ENCODE measurements at places on chromosomes 2 and 18.

DNA sequence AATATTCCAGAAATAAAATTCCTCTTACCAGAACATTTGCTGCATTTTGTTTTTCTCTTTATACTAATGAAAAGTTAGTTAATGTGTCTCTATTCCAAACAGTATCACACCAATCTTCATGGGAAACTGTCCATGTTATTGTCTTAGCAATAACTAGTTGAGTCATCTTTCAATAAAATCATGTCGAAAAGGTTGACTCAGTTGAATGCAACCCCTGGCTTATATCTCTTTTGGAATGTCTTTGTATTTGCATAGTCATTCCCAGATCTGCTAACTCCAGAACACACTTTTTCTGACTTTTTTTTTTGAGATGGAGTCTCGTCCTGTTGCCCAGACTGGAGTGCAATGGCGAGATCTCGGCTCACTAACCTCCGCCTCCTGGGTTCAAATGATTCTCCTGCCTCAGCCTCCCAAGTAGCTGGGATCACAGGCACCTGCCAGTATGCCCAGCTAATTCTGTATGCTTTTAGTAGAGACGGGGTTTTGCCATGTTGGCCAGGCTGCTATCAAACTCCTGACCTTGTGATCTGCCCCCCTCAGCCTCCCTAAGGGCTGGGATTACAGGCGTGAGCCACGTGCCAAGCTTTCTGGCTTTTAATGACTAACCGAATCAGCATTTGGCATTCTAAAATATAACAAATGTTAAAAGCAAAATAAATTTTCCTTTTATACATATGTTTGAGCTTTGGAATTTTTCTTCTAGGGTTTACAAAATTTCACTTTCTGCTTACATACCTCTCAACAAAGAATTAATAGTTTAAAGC lies 133.2 kb upstream of the GULP1 start:
- peak; percentile 64 for DNase-seq

DNA sequence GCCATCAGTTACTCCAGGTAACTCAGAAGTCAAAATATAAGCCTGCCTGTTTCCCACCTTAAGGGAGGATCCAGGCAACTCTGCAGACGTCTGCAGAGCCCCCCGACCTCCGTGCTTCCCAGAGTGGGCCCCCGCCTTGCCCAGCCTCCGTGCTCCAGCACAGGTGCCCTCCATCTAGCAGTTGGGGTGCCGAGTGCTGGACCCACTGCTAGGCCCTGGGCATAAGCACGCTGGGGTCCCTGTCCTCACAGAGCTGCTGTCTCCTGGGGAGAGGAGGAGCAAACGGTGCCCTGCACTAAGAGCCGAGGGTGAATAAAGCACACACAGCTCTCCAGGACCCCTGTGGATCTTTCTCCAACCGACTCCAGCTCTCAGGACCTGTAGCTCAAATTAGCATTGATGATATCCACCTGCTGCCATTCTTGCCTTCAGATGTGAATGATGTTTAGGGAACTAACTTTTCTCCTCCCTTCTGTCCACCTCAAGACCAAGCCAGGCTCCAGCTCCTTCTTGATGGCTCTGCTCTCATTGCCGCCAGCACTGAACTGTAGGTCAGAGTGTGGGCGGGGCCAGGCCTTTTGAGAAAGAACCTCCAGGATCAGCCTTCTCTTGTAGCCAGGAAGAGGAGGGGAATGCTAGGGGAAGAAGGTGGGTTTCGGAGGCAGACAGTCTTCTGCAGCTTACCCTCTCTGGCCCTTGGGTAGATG lies 121.2 kb downstream of the SMAD7 start:
- DNase-seq = no peak

GRCh38 chr2:60311524-60311923 lies 241.9 kb downstream of the BCL11A start:
- DNase-seq = no peak

DNA sequence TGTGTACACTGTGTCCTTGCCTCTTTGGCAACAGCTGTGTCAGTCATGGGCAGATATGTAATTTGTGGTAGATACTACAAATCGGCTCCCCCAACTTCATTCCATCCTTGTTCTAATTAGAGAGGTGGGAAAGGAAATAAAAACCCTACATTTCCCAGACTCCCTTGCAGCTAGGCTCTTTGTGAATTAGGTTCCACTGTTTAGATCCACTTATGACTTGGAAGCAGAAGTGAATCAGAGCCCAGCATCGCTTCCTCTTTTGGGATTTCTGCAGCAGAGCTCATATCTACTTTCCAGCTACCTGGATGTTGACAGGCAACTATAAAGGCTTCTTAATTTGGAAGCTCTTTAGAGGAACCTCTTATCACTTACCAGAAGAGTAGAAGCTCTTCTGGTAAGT lies 34.1 kb upstream of the NARS1 start:
- DNase-seq = no peak

DNA sequence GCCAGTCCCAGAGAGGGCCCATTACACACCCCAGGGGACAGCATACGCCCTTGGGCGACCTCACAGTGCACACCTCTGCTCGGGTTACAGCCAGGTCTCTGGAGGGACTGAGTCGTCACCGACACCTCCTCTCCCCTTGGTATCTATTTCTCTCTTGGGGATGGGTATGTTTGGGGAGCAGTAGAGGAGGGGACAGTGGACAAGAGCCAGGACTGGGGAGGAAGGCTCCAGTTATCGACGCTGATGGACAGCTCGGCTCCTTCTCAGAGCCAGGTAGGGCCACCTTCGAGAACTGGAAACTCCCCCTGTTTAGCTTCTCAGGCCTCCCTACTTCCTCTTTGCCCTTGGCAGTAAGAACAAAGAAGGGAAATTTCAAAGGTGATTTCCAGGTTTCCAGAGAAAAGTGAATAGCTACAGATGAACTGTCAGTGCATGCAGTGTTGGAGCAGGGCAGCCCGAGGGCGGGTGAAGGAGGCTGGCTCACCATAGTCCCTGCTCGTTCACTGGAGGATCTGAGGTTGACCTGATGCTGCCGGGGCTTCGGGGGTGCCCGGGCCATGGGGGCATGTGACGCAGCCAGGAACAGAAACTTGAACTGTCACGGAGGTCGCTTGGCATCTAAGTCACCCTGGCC lies 4.4 kb upstream of the SEMA4C start:
- DNase-seq = no peak

DNA sequence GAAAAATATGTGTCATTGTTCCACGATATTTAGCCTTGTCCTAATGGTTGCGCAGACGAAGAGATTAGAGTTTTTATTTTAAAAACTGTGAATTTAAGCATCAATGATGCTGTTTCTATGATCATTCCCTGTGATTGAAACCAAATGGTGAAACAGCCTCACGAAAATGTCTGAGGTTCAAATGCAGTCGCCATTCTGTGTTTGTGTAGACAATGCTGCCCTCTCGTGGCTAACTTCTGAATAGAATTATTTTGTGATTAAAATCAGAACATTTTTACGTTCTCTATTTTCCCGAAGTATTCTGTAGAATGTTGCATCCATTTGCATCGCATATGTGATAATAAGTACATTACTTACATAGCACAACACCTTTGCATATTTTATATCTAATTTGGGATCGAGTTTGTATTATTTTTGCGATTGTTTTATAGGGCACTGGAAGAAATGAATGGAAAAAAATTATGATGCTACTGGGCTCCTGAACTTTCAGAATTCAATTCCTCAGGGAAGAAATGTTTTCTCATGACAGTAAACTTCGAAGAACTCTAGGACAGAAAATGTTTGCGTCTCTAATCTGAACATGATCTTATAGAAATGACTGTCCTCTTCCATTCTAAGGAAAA lies 54.8 kb upstream of the CREB1 start:
- DNase-seq = peak; percentile 52

DNA sequence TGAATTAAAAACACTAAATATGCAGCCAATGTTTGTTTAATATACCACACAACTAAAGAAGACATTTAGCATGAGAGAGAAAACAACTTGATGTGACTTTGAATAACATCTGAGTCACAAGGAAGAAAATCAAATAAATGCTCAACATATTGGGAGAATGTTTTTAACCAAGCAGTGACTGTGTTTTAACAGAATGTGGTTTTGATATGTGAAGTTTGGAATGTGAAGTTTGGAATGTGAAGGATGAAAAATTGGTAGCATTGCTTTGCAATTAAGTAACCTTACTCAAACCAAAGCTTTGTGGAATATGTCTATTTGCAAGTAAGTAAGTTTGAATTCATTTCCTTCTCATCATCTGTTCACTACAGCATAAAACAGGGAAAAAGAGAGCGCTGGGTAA lies 128.2 kb upstream of the DNAJC10 start:
- peak; percentile 87 for DNase-seq

- DNase-seq = no peak
These were observed 16.6 kb upstream of the DNMT3A start for GRCh38 chr2:25358249-25358815.

GRCh38 chr2:30315391-30316063 lies 84.2 kb downstream of the LBH start:
- DNase-seq = peak; percentile 12

DNA sequence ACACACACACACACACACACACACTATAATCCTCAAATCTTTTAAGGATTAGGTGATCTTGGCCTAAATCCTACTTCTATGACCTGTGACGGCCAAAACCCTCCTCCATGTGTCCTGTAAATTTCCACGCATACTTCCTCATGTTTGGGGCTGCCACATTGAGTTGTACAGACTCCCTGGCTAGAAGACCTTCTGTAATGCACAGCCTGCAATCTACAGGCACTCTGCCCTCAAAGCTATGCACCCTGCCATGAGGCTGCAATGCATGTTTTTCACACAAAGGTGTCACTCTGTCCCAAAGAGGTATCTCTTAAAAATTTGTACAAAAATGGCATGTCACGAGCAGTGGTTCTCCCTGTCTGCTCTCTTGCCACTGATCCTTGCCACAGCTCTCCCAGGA lies 26.4 kb upstream of the B4GALT6 start:
- peak; percentile 8 for DNase-seq

DNA sequence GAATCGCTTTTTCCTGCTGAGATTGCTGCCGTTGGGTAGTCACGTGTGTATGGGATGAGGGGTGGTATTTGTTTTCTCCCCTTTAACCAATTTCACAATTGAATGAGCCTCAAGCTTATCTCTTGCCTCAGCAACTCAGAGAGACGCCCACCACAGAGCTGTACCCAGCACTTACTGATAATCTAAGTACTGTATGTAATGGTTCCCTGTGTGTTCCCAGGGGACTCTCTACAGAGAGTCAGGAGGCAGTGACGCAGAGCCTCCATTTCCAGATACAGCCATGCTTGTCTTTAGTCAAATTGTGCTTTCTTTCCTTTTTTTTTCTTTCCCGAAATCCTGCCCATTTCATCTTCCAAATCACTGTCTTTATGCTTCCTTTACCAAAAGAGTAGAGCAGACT lies 1102.1 kb upstream of the KLHL29 start:
- no peak for DNase-seq

GRCh38 chr18:435940-436339 lies 64.6 kb downstream of the COLEC12 start:
- DNase-seq = peak; percentile 49

DNA sequence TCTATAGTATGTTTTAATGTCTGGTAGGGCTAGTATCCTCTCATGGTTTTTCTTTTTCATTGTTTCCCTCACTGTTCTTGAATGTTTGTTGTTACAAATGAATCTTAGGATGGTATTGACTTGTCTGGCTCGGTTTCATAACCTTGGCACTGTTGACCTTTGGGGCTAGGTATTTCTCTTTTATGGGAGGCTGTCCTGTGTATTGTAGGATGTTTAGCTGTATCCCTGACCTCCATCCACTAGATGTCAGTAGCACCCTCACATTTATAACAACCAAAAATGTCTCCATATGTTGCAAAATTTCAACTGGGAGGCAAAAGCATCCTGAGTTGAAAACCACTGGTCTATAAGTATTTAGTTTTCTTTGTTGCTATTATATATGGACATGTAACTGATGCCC lies 7.0 kb upstream of the AOX1 start:
- peak; percentile 42 for DNase-seq

- no peak for DNase-seq
These were observed at the start of gene CCDC141 for GRCh38 chr2:179049546-179050311. TSS of gene CCDC141 (minus strand) at chr2:179050137. CDS start at chr2:179049941, 196 bp downstream.

DNA sequence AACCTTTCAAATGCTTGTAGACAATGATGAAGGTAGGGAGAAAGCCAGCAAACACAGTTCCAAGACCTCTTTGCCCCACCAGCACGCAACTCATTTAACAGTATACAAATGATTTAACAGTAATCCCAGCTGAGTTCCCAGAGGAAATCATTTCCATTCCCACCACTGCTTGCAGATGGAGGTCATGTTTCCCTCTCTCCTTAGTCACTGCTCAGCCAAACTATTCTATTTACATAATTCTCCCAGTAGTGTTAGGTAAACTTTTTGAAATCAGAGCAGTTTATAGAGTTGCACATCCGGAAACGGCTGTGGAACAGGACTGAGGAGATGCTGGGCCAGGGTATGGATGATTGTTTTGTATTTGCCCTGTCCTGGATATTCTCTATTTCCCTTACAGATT lies 328.5 kb downstream of the FIGN start:
- DNase-seq = peak; percentile 7

- no peak for DNase-seq
These were observed 29.4 kb downstream of the RIF1 start for GRCh38 chr2:151439127-151439526.

DNA sequence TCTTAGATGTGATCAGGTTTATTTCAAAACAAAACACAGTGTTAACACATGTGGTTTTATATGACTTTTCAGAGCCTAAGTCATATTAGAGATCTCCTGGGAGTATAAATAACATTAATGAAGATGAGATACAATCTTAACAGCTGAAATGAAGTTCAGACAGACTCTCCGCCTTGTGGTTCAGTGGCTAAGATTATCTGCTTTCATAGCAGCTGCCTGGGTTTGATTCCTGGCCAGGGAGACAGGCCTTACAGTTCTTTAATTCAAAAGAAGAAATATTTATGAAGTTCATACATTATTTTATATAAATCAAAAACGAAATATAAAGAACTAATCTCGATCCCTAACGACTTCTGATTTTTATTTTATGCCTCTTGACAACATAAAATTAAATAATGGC lies 35.2 kb upstream of the TTC32 start:
- no peak for DNase-seq

GRCh38 chr2:16334886-16335603 lies 330.6 kb downstream of the CYRIA start:
- DNase-seq = no peak
